ENCODE measurements at places on chromosomes 5 and 9.

DNA sequence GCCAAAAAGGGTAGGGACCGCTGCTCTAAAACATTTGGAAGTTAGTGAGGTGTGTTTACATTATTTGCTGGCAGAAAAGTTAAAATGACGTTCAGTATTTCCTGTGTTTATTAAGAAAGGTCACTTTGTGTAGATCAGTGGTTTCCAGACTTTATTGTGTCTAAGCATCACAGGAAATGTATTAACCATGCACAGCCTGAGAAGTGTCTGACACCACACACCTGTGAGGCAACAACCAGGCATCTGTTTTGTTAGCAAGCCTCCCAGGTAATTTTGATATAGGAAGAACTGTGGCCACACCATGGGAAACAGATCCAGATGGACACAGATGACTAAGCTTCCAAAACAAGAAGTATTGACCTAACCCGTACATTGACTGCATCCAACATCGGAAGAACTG lies 12.0 kb downstream of the TTC1 start:
- DNase-seq = no peak

GRCh38 chr5:138448481-138449398 lies 9.9 kb downstream of the REEP2 start:
- no peak for DNase-seq

DNA sequence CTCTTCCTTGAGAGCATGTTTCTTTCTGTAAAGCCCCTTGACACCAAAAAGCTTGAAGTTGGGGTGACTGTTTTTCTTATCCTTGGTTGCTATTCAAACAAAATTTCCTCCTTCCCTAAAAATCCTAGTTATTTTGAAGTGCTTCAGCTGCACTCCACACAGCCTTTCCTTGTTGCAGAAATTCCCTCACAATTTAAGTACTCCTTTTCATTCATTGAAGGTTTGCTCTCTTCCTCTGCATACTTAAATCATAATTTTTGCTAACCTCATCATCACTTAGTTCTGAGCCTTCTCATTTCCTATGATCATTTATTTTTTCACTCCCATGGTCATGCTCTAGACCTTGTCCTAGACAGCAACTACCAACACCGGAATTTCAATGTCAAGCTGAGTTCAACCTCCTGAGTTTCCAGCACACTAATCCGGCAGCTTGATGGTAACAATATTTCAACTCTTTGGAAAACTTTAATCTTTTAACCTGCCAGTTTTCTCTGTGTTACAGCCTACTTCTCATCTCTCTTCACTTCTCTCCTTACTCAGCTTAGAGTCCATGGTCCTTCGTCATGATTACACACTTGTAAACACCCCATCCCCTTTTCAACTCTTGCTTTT lies 78.7 kb upstream of the ACTBL2 start:
- DNase-seq = no peak

- no peak for DNase-seq
Observed at GRCh38 chr5:143594902-143595818, 191.7 kb upstream of the NR3C1 start.

DNA sequence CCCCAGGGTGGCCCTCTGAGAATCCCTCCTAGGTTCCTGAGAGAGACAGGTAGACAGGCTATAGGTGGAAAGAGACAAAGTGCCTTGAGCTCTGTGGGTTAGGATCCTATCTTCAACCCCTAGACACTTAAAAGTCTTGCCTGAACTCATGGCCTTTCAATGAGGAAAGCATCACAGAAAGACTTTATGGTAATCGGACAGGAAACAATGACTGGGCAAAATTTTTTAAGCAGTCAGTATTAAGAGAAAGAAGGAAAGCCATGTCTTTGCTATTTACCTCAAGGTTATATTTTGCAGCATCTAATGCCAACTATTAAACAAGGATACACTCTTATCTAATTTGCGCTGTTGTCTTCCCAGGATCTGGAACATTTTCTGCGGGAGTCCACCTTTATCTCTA lies 93.2 kb downstream of the PCSK1 start:
- DNase-seq = no peak

GRCh38 chr5:154722936-154723335 lies 32.2 kb upstream of the LARP1 start:
- no peak for DNase-seq

GRCh38 chr9:120443489-120443888 lies 136.5 kb downstream of the CDK5RAP2 start:
- DNase-seq = no peak

GRCh38 chr5:61840361-61840760 lies 465.6 kb upstream of the KIF2A start:
- no peak for DNase-seq

- no peak for DNase-seq
Observed at GRCh38 chr9:126822873-126823272, 18.0 kb downstream of the ZBTB43 start.
